ENCODE measurements at places on chromosomes 3 and 15. TPM values are rescaled to one million over a fixed set of nuclear protein-coding genes. Genes with fewer than 3 reads are reported as not detected.
A peak's percentile ranks its signal among the peaks of the same experiment; 100 is the strongest.

GRCh38 chr15:76181705-76182107 lies 121.9 kb downstream of the TMEM266 start:
- no peak for DNase-seq

DNA sequence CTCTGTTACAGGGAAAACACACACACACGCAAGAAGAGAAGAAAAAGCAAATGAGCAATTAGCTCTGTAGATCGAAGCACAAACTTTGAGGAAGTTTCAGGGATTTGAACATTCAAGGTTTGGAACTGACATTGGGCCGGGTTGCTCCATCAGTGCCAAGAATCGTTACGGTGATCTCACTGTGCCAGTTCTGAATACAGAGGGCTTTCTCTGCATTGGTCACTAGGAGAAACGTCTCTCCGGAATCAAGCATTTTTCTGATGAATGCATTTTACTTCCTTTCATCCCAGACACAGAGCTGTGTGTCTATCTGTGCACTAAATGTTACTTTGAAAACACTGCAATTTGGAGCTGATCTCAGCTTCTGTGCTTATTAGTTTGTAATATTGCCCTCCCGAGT lies 11.2 kb downstream of the HRH1 start:
- DNase-seq, result no peak

GRCh38 chr3:141076797-141077571 lies 25.8 kb downstream of the SPSB4 start:
- no peak for DNase-seq

DNA sequence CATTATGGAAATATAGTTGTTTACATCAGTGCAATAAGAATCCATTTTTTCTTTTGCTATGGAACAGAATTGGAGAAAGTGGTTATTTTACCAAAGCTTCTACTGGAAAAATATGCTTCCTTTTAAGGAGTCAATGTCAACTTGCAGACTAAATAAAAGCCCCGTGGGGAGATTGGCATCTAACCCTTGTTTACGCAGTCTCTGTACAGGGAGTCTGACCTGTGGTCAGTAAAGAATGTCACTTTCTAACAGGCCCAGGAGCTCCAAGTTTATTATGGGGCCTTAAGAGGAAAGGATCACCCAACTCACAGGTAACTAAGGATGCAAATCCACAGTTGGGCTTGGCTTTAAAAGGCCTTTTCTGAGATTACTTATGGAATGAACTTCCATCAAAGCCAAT lies 1751.2 kb downstream of the SI start:
- no peak for DNase-seq

The CHRNA7 gene
- 2.0 TPM for total RNA-seq

DNA sequence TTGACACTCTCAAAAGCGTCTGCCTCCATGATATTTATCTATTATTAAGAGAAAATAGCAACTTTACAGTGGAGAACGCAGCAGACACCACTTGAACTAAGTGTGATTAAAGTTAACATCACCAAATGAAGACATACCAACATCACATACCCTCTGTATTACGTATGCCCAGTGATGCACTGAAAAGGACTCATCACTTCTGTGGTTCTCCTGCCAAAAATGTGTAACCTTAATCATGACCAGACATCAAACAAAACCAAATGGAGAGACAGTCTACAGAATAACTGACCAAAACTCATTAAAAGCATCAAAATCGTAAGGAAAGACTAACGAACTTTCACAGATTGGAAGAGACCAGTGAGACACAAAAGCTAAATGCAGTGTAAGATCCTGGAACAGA lies 103.2 kb downstream of the PPP2R3A start:
- peak; percentile 27 for DNase-seq

GRCh38 chr15:32802286-32802936 lies 84.6 kb downstream of the GREM1 start:
- DNase-seq, result peak; percentile 60

The ZNF385D gene
- 0.13 TPM for total RNA-seq

The CAND2 gene
- total RNA-seq, result 0.60 TPM

DNA sequence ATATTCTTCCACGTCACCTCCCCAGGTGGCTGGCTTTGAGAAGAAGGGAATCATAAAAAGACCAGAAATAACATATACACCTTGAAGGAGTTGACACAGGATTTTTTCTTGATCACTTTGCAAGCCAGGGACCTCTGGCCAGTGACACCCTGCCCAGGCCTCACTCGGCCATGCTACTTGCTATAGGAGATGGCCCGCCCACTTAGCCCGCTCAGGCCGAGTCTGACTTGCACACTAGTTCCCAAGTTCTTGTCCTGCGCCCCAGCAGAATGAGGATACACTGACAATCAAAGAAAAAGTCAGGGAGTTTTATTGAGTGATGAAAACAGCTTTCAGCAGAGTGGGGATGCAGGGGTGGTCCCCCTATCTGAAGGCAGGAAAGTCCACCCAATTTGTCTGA lies 1046.1 kb upstream of the CFAP20DC start:
- no peak for DNase-seq

The P3H2 gene
- total RNA-seq, result 0.03 TPM

DNA sequence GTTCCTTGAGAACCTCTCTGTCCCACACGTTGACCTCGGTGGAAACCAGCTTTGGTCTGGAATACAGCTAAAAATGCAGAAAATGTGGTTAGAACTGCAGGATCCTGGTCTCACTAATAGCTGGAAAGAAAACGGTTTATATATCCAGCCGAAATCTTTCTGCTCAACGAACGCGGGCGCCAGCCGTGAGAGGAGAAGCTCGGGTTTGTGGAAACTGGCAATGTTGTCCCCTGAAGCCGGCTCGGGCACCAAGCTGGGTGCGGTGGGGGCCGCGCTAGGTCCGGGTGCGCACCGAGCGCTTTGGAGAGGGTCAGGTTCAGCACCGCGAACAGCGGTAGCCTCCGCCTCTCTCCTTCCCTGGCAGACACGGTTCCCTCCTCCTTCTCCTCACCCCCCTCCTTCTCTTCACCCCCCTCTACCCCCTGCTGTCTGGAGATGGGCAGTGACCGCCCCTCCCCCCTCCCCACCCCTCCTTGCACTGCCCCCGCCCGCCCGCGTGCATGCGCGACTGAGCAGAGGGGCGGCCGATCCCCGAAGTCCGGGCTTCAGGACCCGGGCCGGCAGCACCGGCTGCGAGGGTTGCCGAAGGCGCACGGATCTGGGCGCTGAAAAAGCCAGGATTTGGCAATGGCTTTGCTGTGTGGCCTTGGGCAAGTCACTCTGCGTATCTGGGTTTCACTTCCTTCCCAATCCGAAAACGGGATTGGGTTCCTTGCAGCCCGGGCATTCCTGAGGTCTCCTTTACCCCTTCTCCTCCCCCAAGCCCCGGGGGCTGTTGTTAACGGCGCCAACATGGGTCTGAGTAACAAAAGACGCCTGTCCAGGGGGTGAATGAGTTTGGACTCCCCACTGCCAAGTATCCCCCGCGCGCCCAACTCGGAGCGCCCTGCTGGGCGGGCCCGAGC lies at the start of gene SKOR1:
Gene SKOR1 (plus strand): TSS at position 534 of the 905 bp plus-strand sequence. CDS start 94 bp downstream, at position 628.
- no peak for DNase-seq

GRCh38 chr3:56819016-56819809 lies 17.5 kb upstream of the ARHGEF3 start:
- DNase-seq, result peak; percentile 16

DNA sequence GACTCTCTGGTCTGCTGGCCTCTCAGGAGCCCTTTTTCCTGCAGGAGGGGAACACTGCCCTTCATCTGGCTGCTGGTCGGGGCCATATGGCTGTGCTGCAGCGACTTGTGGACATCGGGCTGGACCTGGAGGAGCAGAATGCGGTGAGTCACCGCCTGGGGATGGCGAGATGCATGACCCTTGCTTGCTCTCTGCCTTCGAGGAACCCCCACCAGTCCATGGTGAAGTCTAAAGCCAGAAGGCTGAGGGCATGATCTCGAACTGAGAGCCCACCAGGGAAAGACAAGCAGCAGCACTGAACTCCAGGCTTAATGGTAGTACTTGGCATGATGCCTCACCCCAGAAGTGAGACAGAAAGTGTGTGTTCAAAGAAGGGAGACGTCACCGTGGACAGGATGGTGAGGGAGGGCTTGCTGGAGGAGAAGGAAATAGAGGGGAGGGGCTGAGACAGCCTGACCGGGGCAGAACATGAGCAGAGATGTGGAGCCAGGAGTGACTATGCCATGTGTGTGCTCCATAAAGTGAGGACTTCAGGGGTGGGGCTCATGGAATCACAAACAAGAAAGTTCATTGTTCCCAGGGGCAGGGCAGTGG lies 19.2 kb downstream of the ANKDD1A start:
- peak; percentile 52 for DNase-seq

DNA sequence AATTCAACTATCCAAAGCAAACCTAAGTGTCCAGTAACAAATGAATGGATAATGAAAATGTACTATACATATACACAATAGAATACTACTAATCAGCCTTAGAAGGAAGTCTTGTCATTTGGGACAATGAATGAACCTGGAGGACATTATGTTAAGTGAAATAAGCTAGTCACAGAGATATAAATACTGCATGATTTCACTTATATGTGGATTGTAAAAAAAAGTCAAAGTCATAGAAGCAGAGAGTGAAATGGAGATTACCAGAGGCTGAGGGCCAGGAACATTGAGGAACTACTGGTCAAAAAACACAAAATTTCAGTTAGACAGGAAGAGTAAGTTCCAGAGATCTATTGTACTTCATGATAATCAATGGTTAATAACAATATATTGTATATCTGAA lies 33.6 kb downstream of the MYO5A start:
- DNase-seq, result no peak

The MAP1A gene
- 1.7 TPM for total RNA-seq

- no peak for DNase-seq
These were observed 28.6 kb upstream of the ZSCAN2 start for GRCh38 chr15:84572231-84572630.

GRCh38 chr3:88149509-88150362 lies at the start of gene C3orf38:
C3orf38 (plus strand) TSS chr3:88149959; CDS start chr3:88150053, 94 bp downstream.
- DNase-seq, result peak; percentile 91

The IL17RB gene
- not detected for total RNA-seq

The ERICH6 gene
- not detected for total RNA-seq

GRCh38 chr3:154953538-154953937 lies 126.6 kb upstream of the MME start:
- no peak for DNase-seq

DNA sequence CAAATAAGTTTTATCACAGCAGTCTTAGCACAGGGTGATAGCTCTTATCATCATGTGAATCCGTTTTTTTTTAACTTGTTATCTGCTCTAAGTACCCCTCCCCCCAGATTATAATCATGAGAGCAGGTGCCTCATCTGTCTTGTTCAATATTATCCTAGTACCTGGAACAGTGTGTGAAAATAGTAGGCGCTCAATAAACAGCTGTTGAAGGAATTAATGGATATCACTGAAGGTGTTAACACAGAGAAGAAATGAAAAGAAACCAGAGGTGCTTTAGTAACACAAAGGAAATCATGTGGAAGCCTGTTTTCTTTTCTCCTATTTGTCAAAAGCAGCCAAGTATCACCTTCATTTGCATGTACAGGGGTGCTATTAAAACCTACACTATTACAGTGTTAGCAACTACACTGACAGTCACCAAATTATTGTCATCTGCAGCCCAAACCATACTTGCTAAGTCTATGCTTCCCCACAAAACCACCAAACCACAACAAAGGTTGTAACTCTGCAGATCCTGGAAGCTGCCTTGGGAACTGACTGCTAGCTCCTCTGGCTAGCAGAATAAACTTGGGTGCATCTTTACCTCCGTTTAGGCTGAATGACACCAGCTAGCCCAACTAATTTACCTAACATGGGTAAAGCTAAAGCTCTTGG lies 2.9 kb downstream of the XPC start:
- peak; percentile 57 for DNase-seq

DNA sequence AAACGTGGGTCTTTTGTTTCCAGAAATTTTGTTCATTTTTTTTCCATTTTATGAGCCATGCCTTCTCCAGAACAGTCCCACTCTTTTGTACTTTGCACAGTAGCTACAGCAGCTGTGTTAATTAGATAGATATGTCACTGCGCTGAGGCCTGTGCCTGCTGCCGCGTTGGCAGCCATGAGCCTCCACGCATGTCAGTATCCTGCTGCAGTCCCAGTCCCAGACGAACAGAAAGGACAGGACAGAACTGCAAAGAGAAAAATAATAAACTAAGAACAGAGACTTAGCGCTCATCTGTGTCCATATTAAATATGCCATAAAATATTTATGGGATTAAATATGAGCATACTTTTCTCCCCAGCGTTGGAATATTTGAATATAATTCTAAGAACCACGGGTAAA lies 442.4 kb upstream of the RARB start:
- DNase-seq, result no peak

The SNUPN gene
- 39.4 TPM for total RNA-seq

Data from HT1080 (cell line).